ENCODE measurements at places on chromosomes 6 and 20.

DNA sequence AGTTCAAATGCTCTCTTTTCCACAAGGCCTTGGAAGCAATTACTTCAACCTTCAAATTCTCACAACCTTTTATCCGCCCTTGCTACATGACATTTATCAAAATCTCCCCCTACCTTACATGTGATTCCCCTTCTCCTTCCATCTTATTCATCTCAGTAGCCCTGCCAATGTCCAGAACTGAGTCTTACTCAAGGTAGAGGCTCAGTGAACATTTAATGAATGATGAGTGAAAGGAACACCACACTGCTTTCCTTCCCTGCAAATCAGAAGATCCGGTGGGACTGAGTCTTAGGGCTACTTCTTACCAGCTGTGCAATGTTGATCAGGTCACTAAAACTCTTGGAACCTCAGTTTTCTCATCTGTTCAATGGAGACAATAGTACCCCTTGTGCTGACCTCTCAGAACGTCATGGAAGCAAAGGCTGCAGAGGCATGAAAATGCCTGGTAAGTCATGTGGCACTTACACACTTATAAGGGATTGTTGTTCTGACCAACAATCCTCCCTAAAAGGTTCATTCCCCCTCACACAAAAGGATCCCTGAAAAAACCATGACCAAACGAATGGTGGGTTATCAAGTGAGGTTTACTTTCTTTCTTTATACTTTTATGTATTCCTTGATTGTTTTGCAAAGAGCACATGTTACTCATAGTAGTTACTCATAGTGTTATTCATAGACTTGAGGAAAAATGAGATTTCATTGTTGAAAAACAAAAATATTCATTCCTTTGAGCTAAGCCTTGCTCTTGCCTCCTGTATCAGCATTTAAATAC lies 6.5 kb downstream of the MDGA1 start:
- no peak for DNase-seq

- no peak for DNase-seq
Observed at GRCh38 chr6:76166297-76166696, 93.8 kb upstream of the IMPG1 start.

GRCh38 chr6:77740380-77740779 lies 87.5 kb downstream of the MEI4 start:
- no peak for DNase-seq

GRCh38 chr6:33297956-33298772 lies 578 bp downstream of the RGL2 start:
- no peak for DNase-seq

- DNase-seq = no peak
Observed at GRCh38 chr20:7843613-7844012, 96.6 kb downstream of the HAO1 start.

DNA sequence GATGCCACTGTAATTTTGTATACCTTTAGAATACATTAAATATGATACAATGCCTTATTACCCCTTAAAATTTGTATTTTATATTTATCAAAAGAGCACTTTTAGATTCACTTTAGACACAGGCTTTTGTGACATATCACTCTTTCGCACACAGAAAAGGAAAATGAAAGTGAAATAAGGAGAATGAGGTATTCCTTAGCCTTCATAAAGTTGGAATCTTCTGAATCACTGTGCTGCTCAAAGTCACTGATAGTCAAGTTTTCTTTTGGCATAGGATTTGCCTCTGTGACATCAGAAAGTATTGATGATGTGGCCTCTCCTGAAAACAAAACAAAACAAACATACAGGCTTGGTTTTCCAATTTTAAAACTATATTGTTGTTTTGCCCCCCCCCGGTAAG lies 1097.1 kb downstream of the KIF16B start:
- DNase-seq = no peak

DNA sequence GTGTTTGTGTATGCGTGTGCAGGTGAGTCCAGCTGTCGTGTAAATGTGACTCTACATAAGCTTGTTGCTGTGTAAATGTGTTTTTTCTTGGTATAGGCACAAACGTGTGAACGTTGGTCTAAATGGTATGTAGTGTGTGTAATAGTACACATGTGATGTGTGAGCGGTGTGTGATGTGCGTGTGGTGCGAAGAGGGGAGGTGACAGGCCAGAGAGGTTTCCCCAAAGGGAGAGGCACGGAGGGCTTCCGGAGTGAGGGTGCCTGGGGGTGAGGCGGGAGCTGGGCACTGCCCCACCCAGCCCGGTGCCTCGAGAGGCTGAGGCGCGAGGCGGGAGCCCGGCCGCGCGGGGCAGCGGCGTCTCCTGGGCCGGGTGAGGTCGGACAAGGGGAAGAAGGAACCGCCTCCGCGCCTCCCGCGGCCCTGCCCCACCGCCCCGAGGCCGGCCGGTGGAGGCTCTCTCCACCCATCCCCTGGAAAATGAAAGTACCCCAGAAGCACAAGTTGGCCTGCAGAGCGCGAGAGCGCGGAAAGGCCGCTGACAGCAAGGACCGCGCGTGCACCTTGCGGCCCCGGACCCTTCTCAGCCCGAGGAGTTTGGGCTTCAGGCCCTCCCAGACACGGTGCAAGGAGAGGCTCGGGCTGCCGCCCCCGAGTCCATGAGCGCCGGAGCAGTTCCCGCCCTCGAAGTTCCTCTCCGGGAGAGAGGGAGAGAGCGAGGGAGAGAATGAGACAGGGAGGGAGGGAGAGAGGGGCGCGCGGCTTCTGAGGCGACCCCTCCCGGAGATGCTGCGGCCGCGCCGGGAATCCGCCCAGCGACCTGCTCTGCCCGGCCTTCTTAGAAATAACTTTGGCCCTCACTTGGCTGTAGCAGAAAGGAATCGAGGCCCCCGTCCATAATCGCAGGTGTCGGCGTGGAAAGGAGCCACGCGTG lies 43.2 kb upstream of the OSTM1 start:
- no peak for DNase-seq

DNA sequence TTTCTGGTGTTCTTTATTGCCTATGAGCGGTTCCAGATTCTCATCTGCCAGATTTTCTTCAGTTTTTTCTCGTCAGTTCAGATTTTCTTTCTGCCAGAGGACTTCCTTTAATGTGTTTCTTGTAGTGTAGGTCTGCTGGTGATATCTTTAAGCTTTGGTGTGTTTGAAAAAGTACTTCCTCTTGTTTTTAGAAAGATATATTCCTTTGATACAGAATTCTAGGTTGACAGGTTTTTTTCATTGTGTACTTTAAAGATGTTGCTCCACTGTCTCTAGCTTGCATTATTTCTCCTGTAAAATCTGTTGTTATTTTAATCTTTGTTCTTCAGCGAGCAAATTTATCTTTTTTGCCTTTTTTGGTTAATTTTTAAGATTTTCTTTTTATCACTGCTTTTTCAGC lies 36.9 kb downstream of the ASXL1 start:
- DNase-seq = no peak

DNA sequence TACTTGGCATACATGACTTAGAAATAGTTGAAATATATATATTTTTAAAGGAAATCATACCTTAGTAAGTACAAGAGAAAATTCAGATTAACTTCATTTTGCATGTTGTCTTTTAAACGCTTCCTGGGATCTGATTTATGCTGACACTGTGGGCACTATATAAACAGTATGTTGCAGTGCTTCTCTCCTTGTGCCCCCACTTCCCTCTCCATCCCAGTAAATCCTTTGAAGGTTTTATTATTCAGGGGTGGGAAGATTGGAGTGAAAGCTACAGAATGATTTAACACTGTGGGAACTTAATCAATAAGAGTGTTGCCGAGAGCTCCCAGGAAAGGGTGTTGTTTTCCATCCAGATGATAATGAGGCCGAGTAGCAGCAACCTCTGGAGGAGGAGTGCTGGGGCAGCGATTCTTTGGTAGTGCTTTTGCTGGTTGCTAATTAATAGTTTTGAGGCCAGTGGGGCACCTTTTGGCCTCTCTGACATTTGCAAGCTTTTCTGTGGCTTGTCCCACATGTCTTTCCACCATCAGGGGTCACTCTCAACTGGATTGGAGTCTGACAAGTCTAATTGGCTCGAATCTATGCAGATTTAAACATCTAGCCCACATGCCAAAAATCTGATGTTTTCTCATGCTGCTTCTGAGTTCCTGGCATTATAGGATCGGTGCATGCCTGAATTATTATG lies 183.0 kb upstream of the MMS22L start:
- no peak for DNase-seq

DNA sequence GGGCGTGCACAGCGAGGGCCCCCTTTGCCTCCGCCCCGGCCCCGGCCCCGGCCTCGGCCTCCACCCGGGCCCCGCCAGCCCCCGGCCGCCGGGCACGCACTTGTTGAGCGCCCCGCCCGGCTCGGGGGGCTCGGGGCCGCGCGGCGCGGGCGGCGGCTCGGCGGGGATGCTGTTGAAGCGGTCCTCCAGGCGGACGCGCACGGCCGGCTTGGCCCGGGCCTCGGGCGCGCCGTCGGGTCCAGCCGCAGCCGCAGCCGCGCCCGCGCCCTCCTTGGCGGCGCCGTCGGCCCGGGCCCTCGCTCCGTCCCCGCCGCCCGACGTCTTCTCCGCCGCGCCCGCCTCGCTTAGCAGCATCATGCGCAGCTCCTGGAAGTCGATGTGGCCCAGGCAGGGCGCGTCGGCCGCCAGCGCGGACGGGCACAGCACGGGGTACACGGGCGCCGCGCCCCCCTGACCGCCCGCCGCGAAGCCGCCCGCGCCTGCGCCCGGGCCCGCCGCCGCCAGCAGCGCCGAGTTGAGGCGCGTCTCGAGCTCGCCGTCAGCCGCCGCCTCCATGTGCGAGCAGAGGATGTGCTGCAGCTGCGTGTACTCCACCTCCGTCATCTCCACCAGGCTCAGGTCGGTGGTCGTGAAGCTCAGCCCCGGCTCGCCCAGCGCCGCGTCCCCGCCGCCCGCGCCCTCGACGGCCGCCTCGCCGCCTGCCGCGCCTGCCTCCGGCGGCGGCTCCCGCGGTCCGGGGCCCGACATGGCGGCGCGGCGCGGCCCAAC lies 514 bp downstream of the TCFL5 start:
- peak; percentile 24 for DNase-seq

DNA sequence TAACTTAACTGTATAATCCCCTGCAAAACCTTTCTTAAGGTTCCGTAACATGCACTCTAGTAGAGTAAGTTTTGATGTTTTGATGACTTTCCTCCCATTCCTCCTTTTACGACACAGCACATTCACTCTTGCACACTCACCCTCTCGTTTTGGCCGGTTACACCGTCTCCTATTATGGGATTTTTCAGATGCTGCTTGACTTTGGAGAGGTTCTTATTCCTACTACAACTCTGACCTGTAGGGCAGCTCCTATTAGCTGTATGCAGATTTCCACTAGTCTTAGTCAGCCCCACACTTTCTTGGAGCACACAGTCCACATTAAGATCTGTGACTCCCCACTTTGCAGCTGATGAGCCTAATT lies 223.7 kb upstream of the SYNCRIP start:
- DNase-seq = no peak

DNA sequence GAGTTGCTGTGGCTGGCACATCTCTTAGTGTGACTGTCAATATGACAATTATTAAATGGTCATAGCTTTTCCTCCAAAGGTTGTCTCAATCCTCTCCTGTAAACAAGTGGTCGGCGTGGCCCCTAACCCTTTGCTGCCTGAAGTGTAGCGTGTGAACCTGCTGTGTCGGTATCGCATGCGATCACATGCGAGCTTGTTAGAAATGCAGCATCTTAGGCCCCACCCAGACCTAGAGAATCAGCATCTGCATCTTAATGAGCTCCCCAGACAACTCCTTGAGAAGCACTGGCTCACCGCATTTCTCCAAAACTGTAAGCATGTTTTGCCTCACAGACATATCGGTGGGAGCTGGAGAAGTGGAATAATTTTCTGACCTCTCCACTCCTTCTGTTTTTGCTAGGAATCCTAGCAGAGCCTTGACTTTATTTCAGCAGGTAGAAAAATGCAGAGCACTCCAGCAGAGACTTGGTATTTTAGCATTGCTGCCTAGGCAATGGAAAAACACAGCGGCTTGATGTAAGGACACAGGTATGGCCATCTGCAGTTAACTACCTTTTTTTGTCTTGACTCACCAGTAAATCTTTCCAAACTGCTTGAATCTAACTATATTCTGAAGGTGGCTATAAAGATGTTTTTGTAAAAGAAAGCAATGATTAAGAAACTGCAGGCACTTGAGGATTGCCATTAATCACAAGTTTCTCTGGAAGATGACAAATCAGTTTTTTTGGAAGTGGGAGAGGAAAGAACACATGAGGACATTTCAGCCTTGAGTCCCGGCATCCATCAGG lies 67.6 kb downstream of the PSMG4 start:
- DNase-seq = no peak

GRCh38 chr6:135002974-135003703 lies 51.5 kb downstream of the HBS1L start:
- no peak for DNase-seq

GRCh38 chr6:100378576-100378975 lies 86.1 kb downstream of the SIM1 start:
- DNase-seq = no peak

- no peak for DNase-seq
Observed at GRCh38 chr6:268394-268935, 23.8 kb upstream of the DUSP22 start.

Measured in activated T-cell treated with anti-CD3 and anti-CD28 coated beads for 24 hours (primary cell).